ENCODE measurements at places on chromosomes 5 and 9. TPM values are rescaled to one million over a fixed set of nuclear protein-coding genes. Genes with fewer than 3 reads are reported as not detected.
A peak's percentile ranks its signal among the peaks of the same experiment; 100 is the strongest.

GRCh38 chr5:112238473-112238872 is 180.6 kb downstream of the EPB41L4A start:
- H3K36me3 ChIP-seq = no peaks in the 10 kb centered on the region
- H3K27me3 ChIP-seq = no peaks in the 10 kb centered on the region
- H3K27ac ChIP-seq = no peak overlapping the region
- no peak overlapping the region for H3K4me3 ChIP-seq
- DNase-seq = no peak

C1QTNF3 gene
- total RNA-seq = 2.9 TPM

MCTP1 gene
- 2.1 TPM for total RNA-seq

GRCh38 chr5:125476901-125477585 is 730.6 kb upstream of the ZNF608 start:
- H3K27ac ChIP-seq = no peak overlapping the region
- no peak overlapping the region for H3K4me3 ChIP-seq
- no peaks in the 10 kb centered on the region for H3K27me3 ChIP-seq
- H3K4me1 ChIP-seq = no peaks in the 10 kb centered on the region
- no peaks in the 10 kb centered on the region for H3K36me3 ChIP-seq

MYORG gene
- total RNA-seq = 0.58 TPM

DNA sequence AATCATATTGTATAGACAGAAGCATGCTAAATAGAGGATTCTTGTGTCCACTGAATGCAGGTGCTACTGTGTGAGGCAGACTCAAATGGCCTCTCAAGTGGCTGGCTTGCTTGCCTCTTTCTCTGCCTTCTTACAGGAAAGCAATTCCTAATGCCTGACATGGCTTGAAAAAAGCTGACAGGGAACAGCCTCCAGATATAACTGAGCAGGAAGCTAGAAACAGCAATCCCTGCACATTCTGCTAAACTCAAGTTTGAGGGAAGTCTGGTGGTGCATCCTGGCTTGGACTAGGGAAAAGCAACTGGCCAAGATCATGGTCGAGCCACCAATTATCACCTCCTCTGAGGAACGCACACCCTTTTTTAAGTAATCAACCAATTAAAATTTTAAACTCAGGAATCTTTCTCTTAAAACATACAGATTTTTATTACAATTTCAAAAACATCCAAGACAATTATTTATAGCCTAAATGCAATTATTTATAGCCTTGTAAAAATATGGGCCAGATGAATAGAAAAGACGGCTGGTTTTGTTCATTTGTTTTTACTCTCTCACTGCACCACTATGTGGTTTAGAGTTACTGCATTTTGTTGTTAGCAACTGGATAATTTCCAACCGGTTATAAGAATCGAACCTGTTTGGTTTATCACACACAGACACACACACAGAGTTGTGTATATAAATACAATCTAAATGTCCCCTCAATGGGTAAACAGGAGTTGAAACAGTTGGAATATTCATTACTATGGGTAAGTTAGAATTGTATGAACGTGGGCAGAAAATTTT is 290.9 kb upstream of the ANKRD55 start:
- no peaks in the 10 kb centered on the region for H3K27me3 ChIP-seq
- H3K4me3 ChIP-seq = no peak overlapping the region
- H3K36me3 ChIP-seq = no peaks in the 10 kb centered on the region

CDHR2 gene
- 2.0 TPM for total RNA-seq

DNA sequence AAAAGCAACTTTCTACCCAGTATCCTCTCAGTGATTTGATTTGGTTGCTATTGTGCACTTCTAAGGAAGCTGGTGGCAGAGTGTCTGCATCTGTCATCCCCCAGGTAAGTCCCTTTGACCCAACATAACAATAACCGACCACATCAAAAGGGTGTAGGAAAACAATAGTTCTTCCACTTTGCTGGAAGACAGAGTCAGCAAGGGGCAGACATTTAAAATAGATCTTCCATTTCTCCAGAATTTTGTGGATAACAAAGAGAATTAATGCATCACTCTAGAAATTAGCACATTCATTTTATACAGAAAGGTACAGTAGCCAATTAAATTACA is 177.5 kb downstream of the EBF1 start:
- no peaks in the 10 kb centered on the region for H3K4me1 ChIP-seq
- H3K36me3 ChIP-seq = no peaks in the 10 kb centered on the region
- no peaks in the 10 kb centered on the region for H3K27me3 ChIP-seq
- H3K27ac ChIP-seq = no peak overlapping the region
- DNase-seq = no peak

DNA sequence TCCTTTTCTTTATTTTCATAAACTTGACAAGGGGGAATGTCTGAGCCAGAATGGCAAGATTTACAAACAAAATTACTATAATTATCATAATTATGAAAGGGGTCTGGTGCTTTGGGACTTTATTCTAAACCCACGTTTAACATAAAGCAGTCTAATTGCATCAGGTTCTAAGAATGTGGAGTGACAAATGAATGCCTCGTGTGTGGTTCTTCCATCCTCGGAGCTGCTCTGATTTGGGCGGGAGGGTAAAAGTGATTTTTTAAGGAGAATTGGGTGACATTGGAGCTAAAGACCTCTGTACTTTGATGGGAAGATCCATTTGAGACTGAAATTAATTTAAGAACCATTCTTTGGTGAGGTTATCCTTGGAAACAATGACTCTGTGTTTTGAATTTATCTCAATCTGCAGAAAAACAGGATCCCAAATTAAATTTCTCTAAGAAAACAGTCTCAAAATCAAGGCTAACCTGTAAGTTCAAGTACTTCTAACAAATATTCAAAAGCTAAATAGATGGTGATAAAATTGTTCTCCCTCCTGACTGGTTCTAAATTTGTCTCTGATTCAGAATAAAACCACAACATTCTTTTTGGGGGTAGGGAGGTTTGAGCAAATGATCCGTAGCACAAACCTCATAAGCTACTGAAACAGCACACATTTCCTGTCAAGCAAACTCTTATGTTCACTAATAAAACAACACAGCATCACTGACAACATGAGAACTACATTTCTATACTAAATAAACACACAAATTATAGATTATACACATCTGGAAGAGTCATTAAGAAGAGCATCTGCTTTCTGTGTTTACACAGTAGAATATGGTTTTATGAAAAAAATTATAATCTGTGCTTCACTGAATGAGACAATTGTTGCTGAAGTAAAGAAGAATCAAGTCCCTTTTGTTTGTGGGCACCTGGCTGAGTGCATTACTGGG is 85.5 kb downstream of the DCP2 start:
- H3K27me3 ChIP-seq = no peaks in the 10 kb centered on the region
- peaks cover 55% of the 10 kb centered on the region for H3K4me1 ChIP-seq
- DNase-seq = no peak
- H3K4me3 ChIP-seq = no peak overlapping the region

- no peaks in the 10 kb centered on the region for H3K36me3 ChIP-seq
- H3K4me1 ChIP-seq = no peaks in the 10 kb centered on the region
These were observed 66.6 kb upstream of the SLC25A51 start for GRCh38 chr9:37970301-37971107.

- peak overlapping the region; percentile 98 for H3K27ac ChIP-seq
- no peaks in the 10 kb centered on the region for H3K36me3 ChIP-seq
- DNase-seq = no peak
- H3K4me3 ChIP-seq = peak overlapping the region; percentile 80
- H3K27me3 ChIP-seq = no peaks in the 10 kb centered on the region
These were observed 698 bp upstream of the SEC24A start for GRCh38 chr5:134647750-134648424.

DNA sequence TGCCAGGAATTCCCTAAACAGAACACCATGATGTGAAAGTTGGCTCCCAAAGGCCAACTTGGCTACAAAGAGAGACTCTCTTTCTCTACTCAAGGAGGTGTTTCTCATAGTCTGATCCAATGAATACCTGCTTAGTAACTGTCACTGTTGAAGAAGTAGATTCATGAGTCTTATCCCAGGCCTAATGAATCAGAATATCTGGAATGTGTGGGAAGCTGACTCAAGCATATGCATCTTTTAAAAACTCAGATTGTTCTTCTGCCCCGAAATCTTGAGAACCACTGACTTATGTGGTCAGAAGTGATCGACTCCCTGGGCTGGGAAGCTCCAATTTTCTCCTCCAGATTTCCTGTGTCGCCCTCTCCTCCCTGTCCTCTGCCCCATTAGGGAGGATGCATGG is 345.6 kb downstream of the PLK2 start:
- no peak overlapping the region for H3K4me3 ChIP-seq
- H3K4me1 ChIP-seq = no peaks in the 10 kb centered on the region
- no peaks in the 10 kb centered on the region for H3K36me3 ChIP-seq
- no peak for DNase-seq
- no peak overlapping the region for H3K27ac ChIP-seq
- no peaks in the 10 kb centered on the region for H3K27me3 ChIP-seq

PCDHGB4 gene
- total RNA-seq = not detected

DNA sequence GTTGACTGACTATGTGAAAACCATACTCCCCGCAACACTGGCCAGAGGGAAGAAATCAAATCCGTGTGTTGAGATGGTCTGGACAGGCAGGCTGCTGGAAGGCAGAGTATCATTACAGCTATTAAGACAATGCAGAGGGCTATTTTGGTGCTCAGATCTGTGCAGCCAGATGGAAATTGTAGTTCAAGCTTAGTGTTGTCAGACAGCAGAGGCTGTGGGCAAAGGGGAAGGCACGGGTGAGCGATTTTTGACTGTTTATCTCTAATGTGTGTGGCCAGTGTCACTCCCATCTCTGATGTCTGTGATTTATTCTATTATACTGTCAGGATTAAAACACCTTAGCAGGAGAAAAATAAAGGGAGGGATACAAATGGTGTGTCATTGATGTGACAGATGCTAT is 984.4 kb upstream of the WWC1 start:
- H3K27ac ChIP-seq = no peak overlapping the region
- no peaks in the 10 kb centered on the region for H3K27me3 ChIP-seq
- no peak for DNase-seq
- no peaks in the 10 kb centered on the region for H3K4me1 ChIP-seq

DNA sequence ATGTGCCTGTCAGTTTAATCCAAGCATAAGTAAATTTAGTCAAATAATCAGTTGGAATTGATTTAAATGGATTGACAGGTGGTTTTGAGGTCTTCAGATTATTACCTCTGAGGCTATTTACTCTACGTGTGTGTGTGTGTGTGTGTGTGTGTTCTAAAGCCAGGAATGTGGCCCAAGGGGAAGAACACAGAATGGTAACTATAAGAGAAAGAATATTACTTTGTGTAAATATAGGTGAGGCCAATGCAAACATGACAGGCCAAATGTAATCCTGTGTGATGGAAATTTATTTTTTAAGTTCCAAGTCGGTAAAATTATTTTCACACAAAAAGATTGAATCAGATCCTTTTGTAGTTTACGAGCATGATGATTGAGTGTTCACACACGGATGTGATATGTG is 390.0 kb downstream of the PLK2 start:
- no peaks in the 10 kb centered on the region for H3K4me1 ChIP-seq
- H3K36me3 ChIP-seq = no peaks in the 10 kb centered on the region
- no peak for DNase-seq
- H3K27ac ChIP-seq = no peak overlapping the region

DNA sequence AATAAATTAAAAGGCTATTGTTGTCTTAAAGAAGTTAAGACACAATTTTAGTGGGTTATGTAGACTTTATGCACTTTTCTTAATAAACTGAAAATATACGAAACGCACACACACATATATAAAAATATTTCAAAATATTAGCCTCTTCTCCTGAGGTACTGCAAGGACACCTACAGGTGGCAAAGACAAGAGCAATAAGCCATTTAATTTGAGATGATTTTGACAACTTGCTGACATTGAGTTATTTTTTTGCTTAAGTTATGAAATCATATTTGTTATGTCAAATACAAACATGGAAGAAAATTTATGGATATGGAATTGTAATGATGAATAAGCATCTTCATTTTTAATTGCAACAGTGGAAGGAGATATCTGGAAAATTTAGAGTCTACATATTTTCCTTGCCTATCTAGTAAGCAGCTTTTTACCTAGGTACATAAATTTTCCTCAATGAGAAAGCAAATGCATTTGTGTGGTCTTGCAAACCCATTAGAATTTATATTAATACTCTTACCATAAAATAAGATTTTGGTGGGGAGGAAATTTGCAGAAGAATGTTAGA is 301.6 kb downstream of the ISL1 start:
- no peak for DNase-seq
- H3K4me3 ChIP-seq = no peak overlapping the region
- no peaks in the 10 kb centered on the region for H3K4me1 ChIP-seq
- no peaks in the 10 kb centered on the region for H3K36me3 ChIP-seq
- no peak overlapping the region for H3K27ac ChIP-seq

DNA sequence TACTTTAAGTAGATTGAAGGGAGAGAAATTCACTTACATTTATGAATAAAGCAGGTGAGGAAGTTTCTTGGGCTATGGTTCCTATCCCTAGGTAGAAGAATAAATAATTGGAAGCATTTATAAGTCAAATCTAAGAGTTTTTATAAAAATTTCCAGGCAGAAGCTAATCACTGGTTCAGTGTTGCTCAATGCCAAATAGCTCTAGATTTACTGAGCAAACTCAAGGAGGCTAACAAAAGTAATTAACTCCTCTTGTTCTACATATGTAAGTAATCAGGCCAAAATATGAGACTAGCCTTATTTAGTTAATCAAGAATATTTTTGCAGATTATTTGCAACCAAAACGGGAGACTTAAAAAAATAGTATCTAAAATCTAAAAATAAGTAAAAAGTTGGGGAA is 472.3 kb downstream of the PLK2 start:
- H3K36me3 ChIP-seq = no peaks in the 10 kb centered on the region
- no peaks in the 10 kb centered on the region for H3K27me3 ChIP-seq
- no peak overlapping the region for H3K4me3 ChIP-seq
- no peak overlapping the region for H3K27ac ChIP-seq
- DNase-seq = no peak

- H3K4me1 ChIP-seq = no peaks in the 10 kb centered on the region
- H3K36me3 ChIP-seq = no peaks in the 10 kb centered on the region
- no peak overlapping the region for H3K27ac ChIP-seq
- no peak overlapping the region for H3K4me3 ChIP-seq
- DNase-seq = no peak
These were observed 80.6 kb upstream of the ZNF366 start for GRCh38 chr5:72587661-72588308.

IFNA13 gene
- not detected for total RNA-seq

DNA sequence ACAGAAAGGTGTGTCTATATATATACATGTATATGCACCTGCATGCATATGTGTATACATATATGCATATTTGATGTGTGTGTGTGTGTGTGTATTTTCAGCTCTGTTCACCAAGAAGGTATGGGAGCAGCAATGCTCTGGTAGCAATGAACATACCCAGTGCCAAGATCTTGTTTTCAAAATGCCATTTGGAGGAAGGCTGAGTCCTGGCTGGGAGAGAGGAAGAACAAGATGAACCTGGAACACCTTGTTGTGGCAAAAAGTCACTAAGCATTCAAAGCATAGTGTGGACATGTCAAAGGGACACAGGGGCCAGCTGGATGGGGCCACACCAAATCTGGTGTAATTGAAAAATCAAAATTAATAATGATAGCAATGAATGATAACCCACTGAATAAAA is 31.8 kb upstream of the NEK6 start:
- no peak overlapping the region for H3K27ac ChIP-seq
- no peak for DNase-seq
- peaks cover 8% of the 10 kb centered on the region for H3K4me1 ChIP-seq
- H3K36me3 ChIP-seq = no peaks in the 10 kb centered on the region
- no peak overlapping the region for H3K4me3 ChIP-seq

IL3 gene
- total RNA-seq = not detected

FSTL4 gene
- total RNA-seq = not detected
